ENCODE measurements at places on chromosomes 16 and 17.

- no peak for DNase-seq
These were observed 5.1 kb downstream of the KSR1 start for GRCh38 chr17:27461192-27461859.

GRCh38 chr17:34623856-34624766 lies 44.7 kb downstream of the TMEM132E start:
- DNase-seq: no peak

GRCh38 chr17:63998050-63998720 lies at the start of gene PRR29:
PRR29 (plus strand) TSS chr17:63998351; CDS start chr17:63998365, 14 bp downstream.
- peak; percentile 64 for DNase-seq

- DNase-seq: no peak
These were observed 52.9 kb downstream of the SNX11 start for GRCh38 chr17:48160177-48161081.

DNA sequence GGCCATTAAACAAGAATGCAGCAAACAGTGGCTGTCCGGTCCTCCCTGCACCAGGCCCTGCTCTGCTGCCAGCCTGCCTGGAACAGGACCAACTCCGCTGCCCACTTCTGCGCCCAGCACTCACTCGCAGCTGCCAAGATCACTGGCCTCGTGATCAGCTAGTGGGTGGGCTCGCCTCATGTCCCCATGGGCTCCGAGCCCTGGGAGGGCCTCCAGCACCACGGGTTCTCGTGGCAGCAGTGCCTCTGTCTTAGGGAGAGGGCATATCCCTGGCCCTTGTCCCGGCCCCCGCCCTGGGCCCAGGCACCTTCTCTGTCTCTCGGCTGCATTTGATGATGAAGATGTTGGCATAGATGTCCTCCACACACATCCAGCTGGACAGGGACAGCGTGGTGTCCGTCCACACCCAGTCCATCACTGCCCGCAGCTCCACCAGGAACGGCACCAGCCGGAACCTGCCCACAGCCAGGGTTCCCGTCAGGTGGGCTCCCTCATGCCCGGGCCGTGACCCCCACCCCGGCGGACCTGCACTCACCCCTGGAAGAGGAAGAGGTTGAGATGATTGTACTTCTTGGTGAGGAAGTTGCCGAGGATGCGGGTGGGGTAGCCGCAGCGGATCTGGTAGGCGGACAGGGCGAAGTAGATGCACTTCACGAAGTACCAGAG lies 13.1 kb downstream of the CTU2 start:
- no peak for DNase-seq

DNA sequence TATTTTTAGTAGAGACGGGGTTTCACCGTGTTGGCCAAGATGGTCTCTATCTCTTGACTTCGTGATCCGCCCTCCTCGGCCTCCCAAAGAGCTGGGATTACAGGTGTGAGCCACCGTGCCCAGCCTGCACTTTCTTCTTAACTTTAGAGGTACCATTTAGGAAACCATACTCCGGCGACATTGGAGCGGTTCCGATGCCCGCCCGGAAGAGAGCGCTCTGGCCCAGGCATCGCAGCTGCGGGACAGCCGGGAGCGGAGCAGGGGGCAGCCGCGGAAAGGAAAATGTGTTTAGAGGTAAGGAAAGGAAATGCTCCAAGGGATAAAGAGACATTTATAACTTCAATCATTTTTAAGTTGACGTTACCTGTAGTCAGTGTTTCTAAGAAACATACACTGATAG lies 6.0 kb upstream of the HS3ST3B1 start:
- DNase-seq: no peak

GRCh38 chr16:88798772-88799455 lies 4.7 kb upstream of the CDT1 start:
- no peak for DNase-seq

DNA sequence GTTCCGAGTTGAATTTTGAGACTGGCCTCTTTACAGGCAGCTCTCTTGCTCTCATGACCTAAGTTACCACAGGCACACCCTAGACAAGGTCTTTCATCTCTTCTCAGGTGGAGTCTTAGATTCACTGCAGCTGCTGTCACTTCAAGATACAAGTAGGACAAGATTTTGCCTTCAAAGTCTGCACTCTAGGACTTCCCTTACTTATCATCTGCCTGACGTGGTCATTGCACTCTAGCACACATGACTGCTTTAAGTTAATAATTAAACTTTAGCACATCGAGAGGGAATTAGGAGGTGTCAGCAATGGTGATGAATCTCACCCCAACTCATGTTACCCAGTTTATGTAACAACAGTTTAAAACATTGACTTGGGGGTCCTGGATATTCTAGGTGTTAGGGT lies 25.6 kb downstream of the RNF135 start:
- no peak for DNase-seq

- DNase-seq: no peak
These were observed 57.0 kb downstream of the TOM1L2 start for GRCh38 chr17:17915183-17915582.

GRCh38 chr17:79192503-79193351 lies 118.1 kb downstream of the ENGASE start:
- DNase-seq: peak; percentile 31

DNA sequence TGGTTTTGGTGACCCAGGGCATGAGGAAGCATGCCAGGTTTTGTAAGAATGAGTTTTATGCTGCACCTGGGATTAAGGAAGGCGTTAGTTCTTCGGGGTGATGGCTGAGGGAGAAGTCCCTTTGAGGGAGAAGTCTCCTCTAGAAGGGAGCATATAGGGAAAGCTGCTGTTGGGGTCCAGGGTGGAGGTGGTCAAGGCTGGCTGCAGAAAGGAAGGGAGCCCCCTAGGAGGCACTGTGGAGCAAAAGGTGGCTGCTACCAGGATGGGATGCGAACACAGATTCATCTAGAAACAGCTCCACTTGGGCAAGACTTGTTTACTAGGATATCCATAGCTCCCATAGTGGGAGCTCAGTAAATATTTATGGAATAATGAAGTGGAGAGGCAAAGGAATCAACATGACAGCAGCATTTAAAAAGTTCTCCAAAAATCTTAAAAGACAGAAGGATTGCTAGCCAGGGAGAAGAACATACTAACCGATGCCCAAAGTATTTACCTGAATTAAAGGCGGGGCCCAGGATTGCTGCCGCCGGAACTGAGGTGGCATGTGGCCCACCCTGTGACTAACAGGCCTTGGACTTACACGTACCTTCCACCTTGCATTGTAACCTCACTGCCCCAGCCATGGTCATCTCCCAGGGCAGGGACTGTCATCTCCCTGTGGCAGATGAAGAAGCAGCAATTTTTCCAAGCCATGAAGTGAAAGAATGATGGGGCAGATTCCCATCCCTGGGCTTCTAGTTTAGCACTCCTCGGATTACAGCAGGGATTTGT lies 7.1 kb upstream of the LPCAT2 start:
- no peak for DNase-seq

DNA sequence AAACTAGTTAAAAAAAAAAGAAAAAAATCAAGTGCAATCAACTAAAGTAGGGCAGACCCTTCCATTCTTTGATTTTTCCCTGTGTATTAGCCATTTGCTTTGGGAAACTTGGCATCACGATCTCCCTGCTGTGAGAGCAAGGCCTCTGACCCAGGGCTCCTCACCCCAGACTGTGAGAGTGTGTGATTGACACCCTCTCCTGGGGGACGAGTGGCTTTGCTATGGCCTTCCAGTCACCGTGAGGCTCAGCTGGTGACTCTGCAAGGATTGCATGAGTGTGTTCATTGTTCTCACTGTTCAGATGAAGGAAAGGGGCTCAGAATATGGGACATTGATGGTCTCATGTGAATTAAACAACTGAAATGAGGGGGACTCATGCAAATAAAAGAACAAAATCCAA lies 69.0 kb upstream of the BCAR1 start:
- DNase-seq: no peak

DNA sequence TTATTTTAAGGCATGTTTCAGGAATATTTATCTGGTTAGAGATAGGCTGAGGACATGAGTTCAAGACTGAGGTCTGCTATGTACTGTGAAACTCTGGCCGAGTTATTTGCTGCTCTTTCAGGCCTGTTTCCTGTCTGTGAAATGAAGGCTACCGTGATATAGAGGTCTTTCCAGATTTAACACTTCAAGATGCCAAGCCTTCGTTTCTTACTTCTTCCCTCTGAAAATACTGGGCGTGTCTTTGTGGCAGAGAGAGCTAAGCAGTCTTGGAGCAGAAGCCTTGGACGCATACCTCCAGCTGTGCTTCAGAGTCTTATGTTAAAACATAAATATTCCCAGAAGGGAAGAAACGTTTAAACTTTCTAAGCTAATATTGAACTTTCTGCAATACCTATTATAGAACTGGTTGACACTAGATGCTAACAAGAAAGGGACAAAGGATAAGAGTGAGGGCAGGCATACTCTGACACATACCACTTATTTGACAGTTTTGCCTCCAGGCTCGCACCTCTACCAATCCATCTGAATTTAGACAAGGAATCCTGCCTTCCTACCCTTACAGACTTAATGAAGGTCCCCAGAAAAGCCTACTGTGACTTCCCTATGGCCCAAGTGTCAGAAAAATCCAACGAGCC lies 17.5 kb downstream of the WIPI1 start:
- DNase-seq: no peak

DNA sequence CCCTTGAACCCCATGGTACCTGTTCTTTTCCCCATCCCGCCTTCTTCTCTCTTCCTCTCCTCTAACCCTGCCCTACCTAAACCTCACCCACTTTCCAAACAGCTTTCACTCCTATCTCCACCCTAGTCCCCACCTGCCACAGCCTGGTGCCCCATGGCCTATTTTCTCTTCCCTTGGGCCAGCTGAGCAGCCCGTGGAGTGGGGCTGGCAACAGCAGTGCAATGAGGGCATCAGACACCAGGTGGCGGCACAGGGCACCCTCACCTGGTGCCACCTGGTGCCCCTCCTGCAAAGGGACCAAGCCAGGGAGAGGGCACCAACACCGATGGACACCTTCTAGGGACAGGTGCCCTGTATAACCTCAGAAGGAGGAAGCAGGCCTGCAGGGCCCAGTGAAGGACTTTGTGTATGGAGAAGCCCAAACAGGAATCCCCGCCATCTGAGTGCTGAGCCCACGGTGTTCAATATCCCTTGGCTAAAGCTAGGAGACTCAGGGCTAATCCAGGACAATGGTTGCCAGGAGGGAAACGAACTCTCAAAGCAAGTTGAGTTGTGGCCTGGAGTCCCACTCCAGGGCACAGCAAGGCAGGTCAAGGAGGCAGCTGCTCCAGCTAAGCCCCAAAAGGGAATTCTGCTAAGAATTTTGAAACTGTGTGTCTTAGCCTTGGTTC lies 4.0 kb upstream of the ABCC3 start:
- peak; percentile 53 for DNase-seq

DNA sequence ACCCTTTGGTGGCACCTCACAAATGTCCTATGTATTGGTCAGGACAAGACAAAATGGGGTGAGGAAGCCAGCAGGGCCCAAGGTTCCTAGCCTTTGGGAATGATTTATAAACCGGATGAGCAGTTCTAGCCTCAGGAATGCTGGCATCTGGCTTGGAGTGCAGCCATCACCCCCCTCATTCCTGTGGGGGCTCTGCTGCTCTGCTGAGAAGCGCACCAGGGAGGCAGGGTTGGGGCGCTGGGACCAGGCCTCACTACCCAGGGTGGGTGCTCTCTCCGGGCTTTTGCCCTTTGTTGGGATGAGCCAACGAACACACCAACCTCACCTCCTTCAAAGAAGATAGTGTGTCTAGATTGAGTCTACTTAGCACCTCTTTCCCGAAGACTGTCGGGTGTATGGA lies 39.2 kb downstream of the TMEM11 start:
- DNase-seq: no peak

GRCh38 chr16:55242667-55243066 lies 81.3 kb upstream of the IRX6 start:
- DNase-seq: no peak

DNA sequence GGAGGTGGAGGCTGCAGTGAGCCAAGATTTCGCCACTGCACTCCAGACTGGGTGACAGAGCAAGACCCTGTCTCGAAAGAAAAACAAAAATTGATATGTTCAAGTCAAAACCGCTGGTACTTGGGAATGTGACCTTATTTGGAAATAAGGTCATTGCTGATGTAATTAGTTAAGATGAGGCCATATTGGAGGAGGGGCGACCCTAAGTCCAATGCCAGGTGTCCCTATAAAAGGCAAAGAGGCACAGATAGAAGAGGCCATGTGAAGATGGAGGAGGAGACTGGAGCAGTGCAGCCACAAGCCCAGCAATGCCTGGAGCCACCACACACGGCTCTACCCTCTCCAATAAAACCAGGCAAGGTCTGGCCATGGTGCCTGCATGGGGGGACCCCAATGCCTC lies 50.8 kb upstream of the JPH3 start:
- DNase-seq: no peak

DNA sequence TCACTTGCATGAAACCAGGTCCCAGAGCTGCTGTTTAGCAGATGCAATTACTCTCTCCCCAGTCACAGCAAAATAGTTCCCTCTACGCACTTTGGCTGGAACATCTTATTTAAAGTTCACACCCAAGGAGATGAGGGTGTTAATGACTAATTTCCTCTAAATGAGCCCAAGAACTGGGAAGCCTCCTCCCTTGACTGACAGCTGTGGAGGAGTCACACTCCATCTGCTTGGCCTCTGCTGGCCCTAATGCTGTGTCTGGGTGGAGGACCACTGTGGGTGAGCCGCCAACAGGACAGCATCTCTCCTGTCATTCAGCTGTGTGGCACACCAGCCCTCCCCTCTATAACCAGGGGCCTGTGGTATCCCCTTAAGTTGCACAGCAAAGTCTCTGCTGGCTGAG lies 115.4 kb downstream of the SHISA6 start:
- no peak for DNase-seq

GRCh38 chr17:68418876-68419275 lies 38.4 kb downstream of the WIPI1 start:
- DNase-seq: no peak

DNA sequence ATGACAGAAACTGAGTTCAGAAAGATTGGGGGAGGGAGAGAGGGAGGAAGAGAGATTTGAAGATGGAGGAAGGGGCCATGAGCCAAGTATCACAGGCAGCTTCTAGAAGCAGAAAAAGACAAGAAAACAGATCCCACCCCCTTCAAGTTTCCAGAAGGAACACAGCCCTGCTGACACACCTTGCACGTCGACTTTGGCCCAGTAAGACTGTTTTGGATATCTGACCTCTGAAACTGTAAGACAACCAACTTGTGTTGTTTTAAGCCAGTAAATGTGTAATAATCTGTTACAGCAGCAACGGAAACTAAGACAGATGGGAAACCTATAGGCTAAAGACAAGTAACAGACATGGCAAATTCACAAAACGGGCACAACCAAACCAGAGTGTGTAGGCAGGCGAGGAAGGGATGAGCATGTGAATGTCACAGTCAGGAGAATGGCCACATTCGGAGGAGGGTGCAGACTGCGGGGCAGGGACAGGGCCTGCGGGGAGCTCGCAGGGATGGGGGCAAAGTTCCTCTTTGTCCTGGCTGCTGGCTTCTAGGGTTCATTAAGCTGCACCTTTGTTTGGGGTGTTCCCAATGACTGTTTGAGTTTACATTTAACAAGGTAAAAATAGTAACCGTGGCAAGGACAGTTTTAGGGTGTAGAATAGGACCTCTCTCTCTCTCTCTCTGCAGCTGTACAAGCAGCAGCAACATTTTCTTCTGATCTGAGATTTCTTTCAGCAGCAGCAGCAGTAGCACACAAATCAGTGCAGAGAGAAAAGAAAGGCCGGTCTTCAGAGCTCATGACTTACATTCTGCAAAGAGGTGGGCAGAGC lies 18.3 kb upstream of the ATP2C2 start:
- DNase-seq: no peak
